Stimulated activated naive CD8-positive, alpha-beta T cell treated with anti-CD3 and anti-CD28 coated beads, Interleukin-15, amount 100 ng/mL, for 72 hours (primary cell): ENCODE measurements at places on chromosomes 1 and 21.
A peak's percentile ranks its signal among the peaks of the same experiment; 100 is the strongest.

DNA sequence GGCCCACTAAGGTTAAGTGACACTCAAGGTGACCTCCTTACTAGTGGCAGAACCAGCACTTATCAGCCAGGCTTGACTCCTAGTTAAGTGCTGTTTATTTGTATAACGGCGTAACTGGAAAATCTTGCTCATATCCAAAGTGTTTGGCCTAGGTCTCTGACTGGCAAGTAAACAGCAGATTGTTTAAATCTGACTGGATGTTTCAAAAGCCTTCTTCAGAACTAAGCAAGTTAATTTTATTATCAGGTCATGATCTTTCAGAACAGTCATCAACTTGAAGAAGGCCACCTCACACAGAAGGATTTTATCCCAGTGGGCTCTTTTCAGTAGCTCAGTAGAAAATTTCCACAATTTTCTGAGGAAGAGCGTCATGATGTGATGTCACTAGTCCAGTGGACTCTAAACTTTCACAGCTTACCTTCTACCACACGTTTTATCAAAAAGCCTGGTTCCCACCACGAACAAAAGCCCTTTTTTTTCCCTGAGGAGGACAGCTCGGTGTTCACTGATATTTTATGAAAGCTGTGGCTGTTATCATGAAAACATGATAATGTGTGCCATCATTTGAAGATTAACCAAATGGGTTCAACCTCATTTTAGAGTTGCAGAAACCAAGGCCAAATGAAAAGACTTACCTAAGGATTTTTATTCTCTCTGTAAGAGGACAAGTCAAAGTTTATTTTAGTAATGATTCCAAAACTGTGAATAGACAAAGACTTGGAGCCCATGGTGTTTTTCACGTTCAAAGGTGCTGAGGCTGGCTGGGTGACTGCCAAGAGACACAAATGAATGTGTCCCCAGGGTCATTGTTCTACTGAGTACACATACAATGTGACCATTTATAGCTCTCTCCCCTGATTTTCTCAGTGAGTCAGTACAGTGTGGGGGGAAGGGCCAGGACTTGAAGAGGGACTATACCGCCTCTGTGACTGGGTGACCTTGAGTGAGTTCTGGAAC lies 9.1 kb downstream of the SGIP1 start:
- no peak for DNase-seq

DNA sequence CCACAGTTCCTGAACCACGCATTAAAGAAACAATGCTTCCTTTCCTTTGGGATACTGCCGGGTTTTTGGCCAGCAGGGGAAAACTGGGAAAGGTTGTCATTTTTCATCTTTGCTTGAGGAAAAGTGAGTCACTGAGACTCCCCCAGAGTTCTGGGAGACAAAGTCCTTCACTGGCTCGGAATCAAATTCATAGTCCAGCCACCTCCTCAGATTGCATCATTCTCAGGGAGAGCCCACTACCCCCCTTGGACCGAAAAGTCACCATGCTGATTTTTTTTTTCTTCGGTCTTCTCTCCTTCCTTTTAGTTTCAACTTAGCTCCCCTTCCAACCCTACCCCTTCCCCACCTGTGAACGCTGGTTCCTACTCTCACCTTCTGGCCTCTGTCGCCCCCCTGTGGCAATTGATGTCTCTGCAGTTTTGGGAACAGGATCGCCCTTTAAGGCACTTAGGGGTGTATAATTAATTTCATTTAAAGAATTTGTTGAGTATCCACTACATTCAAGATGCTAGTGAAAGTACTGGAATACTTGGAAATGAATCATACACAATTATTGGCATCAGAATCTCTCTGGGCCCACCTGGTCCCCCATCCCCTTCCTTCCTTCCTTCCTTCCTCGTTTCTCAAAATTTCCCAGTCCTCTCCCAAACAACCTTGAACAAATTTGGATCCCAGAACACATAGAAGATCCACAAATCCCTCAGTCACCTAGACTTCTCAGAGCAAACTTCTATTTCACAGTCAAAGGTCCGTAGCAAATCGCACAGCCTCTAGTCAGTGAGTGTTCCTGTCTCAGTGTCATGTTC lies 6.9 kb downstream of the ACKR1 start:
- peak; percentile 53 for DNase-seq

GRCh38 chr1:100670083-100670482 lies 49.5 kb upstream of the VCAM1 start:
- DNase-seq = no peak

DNA sequence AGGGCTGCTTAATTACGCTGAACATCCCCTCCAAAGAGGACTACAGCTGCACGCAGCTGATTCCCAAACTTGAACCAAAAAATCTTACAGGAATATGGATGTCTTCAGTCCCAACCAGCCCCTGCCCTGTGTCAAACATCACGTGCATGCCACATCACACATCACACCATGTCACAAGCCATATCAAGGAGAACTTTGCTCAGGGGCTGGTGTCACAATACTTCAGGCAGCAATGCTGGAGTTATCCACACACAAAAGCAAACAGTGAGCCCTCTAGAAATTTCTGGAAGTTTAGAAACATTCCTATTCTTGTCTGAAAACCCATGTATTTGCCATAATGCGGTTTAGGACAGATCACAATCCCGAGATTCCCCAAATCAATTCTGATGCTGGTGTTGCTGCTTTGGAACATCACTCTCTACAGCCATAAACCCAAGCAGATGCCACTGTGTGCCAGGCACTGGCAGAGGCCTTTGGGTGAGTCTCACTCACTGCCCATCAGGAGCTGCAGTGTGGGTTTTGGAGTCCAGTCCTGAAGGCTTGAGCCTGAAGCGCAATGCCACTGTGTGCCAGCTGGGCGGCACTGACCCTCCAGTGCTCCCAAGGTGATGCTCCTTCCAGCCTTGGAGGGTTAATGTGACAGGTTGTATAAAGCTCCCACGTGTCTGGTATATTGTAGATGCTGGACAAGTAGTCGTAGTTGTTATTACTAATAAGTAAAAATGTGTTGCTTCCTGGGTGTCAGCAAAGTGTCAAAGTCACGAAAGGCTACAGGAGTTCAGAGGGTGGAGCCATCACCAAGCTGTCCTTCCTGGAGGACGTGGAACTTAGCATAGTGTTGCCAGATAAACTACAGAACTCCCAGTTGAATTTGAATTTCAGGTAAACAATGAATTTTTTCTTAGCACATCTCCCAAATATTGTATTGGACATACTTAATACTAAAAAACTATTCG lies 20.1 kb upstream of the EFNA1 start:
- no peak for DNase-seq

GRCh38 chr1:7975212-7975865 lies 13.8 kb downstream of the PARK7 start:
- peak; percentile 35 for DNase-seq

DNA sequence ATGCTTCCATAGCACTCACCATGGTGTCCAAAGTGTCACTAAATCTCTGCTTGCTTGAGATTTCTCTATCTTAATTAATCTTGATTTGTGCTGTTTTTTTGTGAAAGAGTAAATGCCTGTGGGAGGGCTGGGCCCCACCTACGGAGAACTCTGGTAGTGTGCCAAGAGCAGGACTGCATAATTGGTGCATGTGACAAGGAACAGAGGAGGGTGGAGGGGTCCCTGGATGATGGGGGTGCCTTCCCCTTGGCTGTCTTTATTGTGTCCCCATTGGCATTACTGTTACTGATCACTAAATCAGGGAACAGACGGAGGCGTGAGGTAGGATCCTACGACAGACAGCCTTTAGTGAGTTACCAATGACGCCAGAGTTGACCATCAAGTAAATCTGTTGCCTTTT lies 223.4 kb downstream of the DISC1 start:
- no peak for DNase-seq

DNA sequence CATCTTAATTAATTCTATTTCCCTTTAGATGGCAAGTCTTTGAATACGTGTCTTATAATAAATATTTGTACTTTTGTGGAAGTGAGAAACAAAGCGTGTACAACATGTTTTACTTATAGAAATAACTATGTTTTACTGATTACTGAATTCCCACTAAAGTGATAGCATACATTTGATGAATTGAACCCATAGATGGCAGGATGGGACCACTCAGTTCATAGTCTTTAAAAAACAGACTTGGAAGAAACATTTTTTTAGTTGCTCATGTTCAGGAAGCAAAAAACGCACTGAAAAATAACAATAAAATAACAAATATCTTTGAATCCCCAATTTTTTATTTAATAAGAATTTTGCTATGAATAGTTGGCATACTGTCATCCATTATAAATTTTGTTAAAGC lies 507.1 kb upstream of the ZRANB2 start:
- DNase-seq = no peak

- DNase-seq = no peak
Measured at GRCh38 chr1:116311756-116312680, 61.0 kb upstream of the ATP1A1 start.
